Skin of body (tissue), 3 donors: ENCODE measurements at places on chromosomes 3 and 15. TPM values are rescaled to one million over a fixed set of nuclear protein-coding genes. Genes with fewer than 3 reads are reported as not detected.

GRCh38 chr15:56076640-56077039 is 83.2 kb upstream of the NEDD4 start:
- DNase-seq, result no peak

SERPINI2 gene
- not detected for total RNA-seq

RAB27A gene
- total RNA-seq, result 14.0 TPM

- DNase-seq, result no peak
Observed at GRCh38 chr15:29874977-29875376, 52.7 kb upstream of the TJP1 start.

LINGO1 gene
- total RNA-seq, result 4.6 TPM

DNA sequence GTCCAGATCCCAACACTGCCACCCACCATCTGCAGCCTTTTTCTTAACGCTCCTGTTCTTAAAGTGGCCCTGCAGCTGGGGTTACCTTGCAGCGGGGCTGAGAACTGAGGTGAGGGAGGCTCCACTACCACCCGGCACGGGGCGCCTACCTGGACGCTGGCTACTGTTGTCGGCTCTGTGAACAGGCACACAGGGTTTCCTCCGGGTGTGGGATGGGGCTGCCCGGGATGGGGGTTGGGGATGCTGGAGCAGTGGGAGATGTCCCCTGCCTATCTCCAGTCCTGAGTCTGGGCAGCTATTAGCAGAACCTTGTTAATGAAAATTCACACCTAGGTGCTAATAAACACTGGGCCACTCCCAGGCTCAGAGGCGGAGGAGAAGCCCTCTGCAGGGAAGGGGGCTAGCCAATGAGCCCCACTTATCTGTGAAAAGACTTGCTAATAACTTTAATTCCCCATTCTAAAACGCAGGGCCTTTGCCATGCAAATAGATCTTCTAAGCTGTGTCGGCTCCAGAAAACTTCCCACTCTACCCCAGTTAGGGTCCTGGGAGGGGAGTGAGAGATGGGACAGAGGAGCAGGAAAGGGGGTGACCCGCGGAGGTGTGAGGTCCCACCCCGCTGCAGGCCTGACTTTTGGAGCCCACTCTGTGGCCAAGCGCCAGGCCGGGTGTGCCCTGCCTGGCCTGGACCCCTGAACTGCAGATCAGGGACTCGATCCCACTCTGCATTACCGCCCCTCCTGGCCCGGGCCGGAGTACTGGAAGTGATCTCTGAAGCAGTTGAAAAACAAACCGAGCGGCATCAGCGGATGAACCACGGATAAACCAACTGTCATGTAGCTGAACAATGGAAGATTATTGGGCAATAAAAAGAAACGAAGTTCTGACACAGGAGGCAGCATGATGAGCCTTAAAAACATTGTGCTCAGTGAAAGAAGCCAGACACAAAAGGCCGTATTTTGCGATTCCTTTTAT is 3.1 kb downstream of the MESP1 start:
- DNase-seq, result no peak

GRCh38 chr3:106452096-106452495 is 583.3 kb upstream of the CBLB start:
- no peak for DNase-seq

DNA sequence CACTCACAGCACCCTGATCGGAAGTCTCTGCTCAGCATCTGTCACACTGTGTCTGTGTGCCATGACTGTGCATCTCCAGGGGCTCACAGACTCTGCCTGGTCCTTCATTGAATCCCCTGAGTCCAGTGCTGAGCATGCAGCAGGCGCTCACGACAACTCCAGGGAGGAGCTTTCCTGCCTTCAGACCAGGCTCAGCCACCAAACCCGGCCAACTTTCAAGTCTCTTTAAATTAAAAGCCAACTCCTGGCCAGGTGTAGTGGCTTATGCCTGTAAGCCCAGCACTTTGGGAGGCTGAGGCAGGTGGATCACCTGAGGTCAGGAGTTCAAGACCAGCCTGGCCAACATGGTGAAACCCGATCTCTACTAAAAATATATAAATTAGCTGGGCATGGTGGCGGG is 24.2 kb downstream of the GRAMD2A start:
- DNase-seq, result no peak

LRRC2 gene
- 2.8 TPM for total RNA-seq

TMEM42 gene
- total RNA-seq, result 7.0 TPM

CCDC39 gene
- not detected for total RNA-seq

LXN gene
- 14.1 TPM for total RNA-seq

DNA sequence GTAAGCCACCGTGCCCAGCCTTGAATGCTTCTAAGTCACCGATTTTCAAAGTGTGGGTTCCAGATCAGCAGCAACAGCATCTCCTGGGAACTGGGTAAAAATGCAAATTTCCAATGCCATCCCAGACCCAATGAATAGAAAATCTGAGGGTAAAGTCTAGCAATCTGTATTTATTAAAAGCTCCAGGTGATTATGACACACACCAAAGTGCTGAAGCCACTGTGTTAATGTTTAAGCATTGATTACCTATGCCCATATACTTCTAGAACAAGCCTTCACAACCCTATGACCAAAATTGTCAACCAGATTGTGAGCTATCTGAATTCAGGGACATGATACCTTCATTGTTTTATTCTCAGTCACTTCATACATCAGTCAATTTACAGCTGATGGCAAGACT is 86.5 kb downstream of the LRRFIP2 start:
- DNase-seq, result no peak

DNA sequence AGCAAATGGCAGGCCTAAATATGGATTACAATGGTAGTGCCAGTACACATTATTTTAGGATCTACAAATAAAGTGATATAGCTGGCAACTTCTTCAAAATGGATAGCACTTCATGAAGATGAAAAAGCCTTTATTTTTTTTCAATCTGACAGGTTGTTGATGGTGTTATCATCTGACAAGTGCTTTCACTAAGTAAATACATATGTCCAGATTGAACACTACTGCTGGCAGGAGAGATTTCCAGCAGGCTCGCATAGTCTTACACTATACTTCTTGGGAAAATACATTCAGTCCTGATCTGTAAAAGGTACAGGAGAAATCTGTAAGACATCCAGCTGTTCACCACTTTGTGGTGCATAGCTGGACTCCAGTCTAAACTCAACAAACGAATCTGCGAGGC is 50.9 kb upstream of the ALCAM start:
- DNase-seq, result no peak

CPNE9 gene
- total RNA-seq, result 0.39 TPM

GRCh38 chr3:113812854-113813253 is 25.7 kb upstream of the GRAMD1C start:
- DNase-seq, result no peak

GABRB3 gene
- 1.8 TPM for total RNA-seq

DNA sequence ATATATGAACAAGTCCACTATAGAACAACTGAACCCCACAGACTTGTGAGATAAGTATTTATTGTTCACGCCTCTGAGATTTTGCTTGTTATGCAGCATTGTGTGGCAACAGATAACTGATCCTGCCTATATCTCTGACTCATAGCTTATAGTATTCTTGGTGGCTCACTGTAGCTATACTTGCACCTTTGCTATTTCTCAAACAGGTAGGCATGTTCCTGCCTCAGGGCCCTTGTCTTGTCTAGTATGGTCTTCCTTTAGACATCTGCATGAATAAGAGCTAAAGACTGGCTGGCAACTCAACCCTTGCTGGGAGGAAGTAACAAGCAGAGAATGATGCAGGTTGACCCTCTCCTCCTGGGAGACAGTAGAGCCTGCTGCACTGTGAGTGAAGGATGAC is 256.1 kb downstream of the CHST2 start:
- DNase-seq, result no peak
